Activated CD4-positive, alpha-beta memory T cell treated with anti-CD3 and anti-CD28 coated beads for 36 hours (primary cell): ENCODE measurements at places on chromosomes 7 and 10. TPM values are rescaled to one million over a fixed set of nuclear protein-coding genes. Genes with fewer than 3 reads are reported as not detected.
A peak's percentile ranks its signal among the peaks of the same experiment; 100 is the strongest.

The TDRD1 gene
- 0.76 TPM for total RNA-seq

- H3K4me3 ChIP-seq: no peak overlapping the region
- H3K4me1 ChIP-seq: no peaks in the 10 kb centered on the region
- H3K27me3 ChIP-seq: no peaks in the 10 kb centered on the region
Measured at GRCh38 chr10:20888620-20889330, 8.3 kb downstream of the NEBL start.

- H3K36me3 ChIP-seq: no peaks in the 10 kb centered on the region
- H3K27me3 ChIP-seq: peaks cover 10% of the 10 kb centered on the region
- no peak for DNase-seq
- H3K27ac ChIP-seq: no peak overlapping the region
- H3K4me3 ChIP-seq: no peak overlapping the region
- peaks cover 4% of the 10 kb centered on the region for H3K4me1 ChIP-seq
Measured at GRCh38 chr7:116340201-116340847, 130.0 kb downstream of the TES start.

DNA sequence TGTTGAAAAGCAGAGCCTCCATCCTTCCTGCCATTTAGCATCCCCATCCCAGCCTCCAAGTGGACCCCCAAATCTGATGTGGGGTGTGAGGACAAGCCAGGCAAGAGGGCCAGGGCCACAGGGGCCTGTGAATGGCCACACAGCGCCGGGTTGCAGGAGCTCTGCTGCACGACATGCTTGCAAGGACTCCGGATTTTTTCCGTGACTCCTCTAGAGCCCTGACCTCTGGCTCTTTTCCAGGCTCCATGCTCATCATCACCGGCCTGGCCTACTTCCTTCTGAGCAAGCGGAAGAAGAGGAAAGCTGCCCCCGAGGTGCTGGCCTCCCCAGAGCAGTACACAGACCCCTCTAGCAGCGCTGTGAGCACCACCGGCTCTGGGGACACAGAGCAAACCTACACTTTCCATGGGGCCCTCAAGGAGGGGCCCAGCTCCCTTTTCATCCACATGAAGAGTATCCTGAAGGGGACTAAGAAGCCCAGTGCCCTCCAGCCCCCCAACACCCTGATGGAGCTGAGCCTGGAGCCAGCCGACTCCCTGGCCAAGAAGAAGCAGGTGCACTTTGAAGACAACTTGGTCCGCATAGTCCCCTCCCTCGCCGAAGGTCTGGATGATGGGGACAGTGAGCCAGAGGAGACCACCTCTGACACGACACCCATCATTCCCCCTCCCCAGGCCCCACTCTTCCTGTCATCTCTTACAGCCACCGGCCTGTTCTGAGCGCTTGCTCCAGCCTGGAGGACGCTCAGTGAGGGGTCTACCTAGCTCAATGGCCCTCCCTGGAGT is 23.5 kb downstream of the TMEM72 start:
- H3K27ac ChIP-seq: no peak overlapping the region
- no peak overlapping the region for H3K4me3 ChIP-seq
- H3K36me3 ChIP-seq: no peaks in the 10 kb centered on the region
- no peak for DNase-seq
- no peaks in the 10 kb centered on the region for H3K27me3 ChIP-seq

DNA sequence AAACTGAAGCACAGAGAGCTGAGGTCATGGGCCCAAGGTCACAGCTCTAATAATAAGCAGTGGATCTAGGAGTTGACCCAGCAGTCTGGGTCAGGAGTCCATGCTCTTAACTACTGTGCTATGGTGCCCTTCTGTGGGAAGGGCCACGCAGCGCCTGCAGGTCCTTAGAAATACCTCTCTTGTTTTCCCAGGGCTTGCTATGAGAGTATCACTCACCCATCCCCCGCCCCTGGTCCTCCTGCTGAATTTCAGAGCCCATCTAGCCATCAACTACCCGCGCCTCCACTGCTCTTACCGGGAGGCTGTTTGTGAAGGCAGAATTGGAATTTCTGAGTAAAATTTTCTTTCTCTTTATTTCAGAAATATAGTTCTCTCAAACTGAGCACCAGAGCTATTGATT is 27.3 kb upstream of the CRHR2 start:
- H3K27me3 ChIP-seq: no peaks in the 10 kb centered on the region
- H3K36me3 ChIP-seq: no peaks in the 10 kb centered on the region
- no peak for DNase-seq
- no peaks in the 10 kb centered on the region for H3K4me1 ChIP-seq

DNA sequence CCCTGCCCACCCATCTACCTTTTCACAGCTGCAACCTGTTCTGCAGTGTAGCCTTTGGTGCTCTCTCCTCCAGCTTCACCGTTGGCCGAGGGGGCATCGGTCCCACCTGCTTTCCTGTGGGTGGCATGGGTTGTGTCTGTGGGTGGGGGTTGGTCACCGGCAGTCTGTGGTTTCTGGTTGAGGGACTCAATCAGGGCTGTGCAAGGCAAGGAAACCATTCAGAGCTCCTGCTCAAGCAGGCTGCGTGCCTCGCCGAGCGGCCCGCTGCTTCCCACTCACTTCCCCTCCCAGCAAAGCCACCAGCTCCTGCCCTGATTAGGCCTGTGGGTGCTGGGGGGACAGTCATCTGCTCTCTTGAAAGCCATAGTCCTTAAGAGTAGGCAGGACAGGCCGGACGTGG is 9.8 kb downstream of the DNAJB12 start:
- peak; percentile 67 for DNase-seq
- peaks cover 8% of the 10 kb centered on the region for H3K36me3 ChIP-seq
- peak overlapping the region; percentile 54 for H3K27ac ChIP-seq
- no peak overlapping the region for H3K4me3 ChIP-seq
- H3K4me1 ChIP-seq: peaks cover 26% of the 10 kb centered on the region
- no peaks in the 10 kb centered on the region for H3K27me3 ChIP-seq

DNA sequence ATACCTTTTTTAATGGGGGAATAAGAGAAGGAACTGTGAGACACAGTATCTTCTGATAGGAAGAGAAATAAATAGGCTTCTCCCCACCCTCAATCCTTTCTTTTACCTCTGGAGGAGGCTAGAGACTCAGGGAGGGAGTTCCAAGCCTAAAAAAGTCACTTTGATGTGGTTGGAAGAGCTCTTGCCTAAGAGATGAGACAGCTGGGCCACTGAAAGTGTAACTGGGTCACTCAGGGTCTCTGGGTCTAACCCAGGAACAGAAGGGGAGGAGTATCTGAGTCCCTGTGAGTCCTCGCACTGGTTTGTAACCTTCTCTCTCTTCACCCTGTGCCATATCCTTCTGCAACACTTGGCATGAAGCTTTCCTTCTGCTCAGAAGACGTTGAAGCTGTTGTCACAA is 222.9 kb upstream of the AGK start:
- no peaks in the 10 kb centered on the region for H3K27me3 ChIP-seq
- no peak overlapping the region for H3K4me3 ChIP-seq
- no peak overlapping the region for H3K27ac ChIP-seq
- DNase-seq: no peak
- no peaks in the 10 kb centered on the region for H3K36me3 ChIP-seq

- H3K27me3 ChIP-seq: no peaks in the 10 kb centered on the region
- H3K36me3 ChIP-seq: peaks cover 80% of the 10 kb centered on the region
- H3K4me1 ChIP-seq: peaks cover 90% of the 10 kb centered on the region
Measured at GRCh38 chr7:130936202-130936931, 202.4 kb upstream of the KLF14 start.

GRCh38 chr7:100568896-100569844 is 4.5 kb downstream of the SAP25 start:
- H3K27me3 ChIP-seq: no peaks in the 10 kb centered on the region
- DNase-seq: peak; percentile 72
- H3K27ac ChIP-seq: peak overlapping the region; percentile 18
- H3K4me1 ChIP-seq: peaks cover 27% of the 10 kb centered on the region
- H3K36me3 ChIP-seq: peaks cover 5% of the 10 kb centered on the region

DNA sequence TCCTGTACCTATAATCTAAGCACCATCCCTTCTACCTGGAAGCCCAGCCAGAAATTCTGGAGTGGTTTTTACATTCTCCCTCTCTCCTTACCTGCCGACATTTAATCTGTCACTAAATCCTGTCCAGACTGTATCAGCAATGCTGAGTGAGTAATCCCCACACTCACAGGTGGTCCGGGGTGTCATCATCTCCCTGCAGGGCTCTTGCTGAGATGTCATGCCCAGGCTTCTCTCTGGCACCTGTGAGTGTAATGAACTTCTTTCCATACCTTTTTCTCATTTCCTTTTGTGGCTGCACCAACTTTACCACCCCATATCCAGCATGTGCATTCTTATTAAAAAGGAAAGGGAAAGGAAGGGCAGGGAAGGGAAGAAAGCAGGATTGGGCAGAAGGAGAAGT is 355.2 kb downstream of the CCSER2 start:
- no peak for DNase-seq
- no peaks in the 10 kb centered on the region for H3K4me1 ChIP-seq
- H3K36me3 ChIP-seq: no peaks in the 10 kb centered on the region

- H3K4me3 ChIP-seq: no peak overlapping the region
- H3K27ac ChIP-seq: no peak overlapping the region
- H3K4me1 ChIP-seq: no peaks in the 10 kb centered on the region
- DNase-seq: no peak
- no peaks in the 10 kb centered on the region for H3K36me3 ChIP-seq
Measured at GRCh38 chr10:44511601-44512000, 126.7 kb upstream of the CXCL12 start.

DNA sequence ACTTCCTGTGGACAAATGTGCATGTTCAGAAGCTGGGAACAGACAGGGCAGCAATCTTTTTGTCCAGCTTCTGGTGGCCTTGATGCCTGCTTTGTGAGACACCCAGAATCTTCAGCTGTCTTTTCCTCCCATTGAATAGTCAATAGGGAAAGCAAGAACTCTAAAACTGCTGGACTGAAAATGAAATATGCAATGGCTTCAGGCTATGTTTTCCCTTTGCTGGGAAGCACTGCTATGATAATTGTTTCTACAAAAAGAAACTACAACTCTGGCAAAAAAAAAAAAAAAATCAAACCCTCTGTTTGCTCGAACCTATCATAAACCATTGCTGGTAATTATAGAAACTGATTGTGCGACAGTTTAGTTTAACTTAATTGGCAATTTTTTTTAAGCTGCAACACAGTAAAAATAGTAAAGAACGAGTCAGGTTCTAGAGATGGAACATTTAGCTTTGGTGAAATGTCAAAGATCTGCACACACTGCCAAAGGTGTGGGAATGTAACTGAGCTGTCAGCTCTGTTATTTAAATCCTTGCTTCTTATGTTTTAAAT is 79.1 kb upstream of the NEUROD6 start:
- DNase-seq: no peak
- no peak overlapping the region for H3K27ac ChIP-seq
- no peaks in the 10 kb centered on the region for H3K27me3 ChIP-seq
- H3K36me3 ChIP-seq: no peaks in the 10 kb centered on the region
